ENCODE measurements at places on chromosomes 1 and 21. TPM values are rescaled to one million over a fixed set of nuclear protein-coding genes. Genes with fewer than 3 reads are reported as not detected.

DNA sequence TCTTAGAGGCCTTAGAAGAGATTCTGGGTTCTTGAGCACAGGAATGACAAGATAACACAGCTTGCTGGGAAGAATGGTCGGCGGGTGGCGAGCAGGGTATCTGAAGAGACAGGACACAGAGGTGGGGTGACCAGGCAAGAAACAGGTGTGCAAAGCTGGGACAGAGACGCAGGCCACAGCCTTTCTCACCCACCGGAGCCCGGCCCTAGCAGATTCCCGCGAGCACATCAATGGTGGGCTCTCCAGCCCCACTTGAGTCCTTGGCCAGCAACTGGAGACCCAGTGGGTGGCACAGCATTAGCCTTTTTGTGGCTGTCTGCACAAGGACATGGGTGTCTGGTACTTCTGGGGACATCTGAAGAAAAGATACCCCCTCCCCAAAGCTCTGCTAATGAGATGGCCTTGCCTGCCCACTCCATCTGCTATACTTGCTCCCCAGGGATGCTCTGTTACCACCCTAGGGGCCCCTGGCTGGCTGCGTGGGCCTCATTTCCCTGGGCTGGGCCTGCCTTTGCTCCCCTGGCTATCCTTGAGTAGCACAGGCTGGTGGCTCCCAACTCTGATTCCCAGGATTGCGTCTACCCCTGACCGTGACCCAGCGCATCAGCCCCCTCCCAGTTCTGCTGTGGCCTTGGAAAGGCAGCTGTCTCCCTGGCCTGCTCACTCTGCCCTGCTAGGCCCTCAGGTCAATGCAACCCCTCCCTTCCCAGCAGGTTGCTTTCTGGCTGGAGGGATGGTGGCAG lies 127.2 kb upstream of the ADAR start:
- no peaks in the 10 kb centered on the region for H3K27me3 ChIP-seq
- no peak overlapping the region for H3K4me3 ChIP-seq
- DNase-seq, result no peak
- H3K27ac ChIP-seq, result no peak overlapping the region

Gene TTC34
- 0.06 TPM for polyA plus RNA-seq

Gene PYCR2
- 89.0 TPM for polyA plus RNA-seq

GRCh38 chr21:16418226-16418625 lies 688.4 kb downstream of the USP25 start:
- no peak for DNase-seq
- no peaks in the 10 kb centered on the region for H3K36me3 ChIP-seq
- peaks cover 18% of the 10 kb centered on the region for H3K4me1 ChIP-seq
- H3K27me3 ChIP-seq, result no peaks in the 10 kb centered on the region
- peak overlapping the region; percentile 73 for H3K27ac ChIP-seq

GRCh38 chr21:33458861-33459260 lies 20.9 kb downstream of the TMEM50B start:
- no peak for DNase-seq
- H3K4me3 ChIP-seq, result no peak overlapping the region
- H3K27me3 ChIP-seq, result no peaks in the 10 kb centered on the region
- H3K27ac ChIP-seq, result no peak overlapping the region

Gene SPRR3
- 1.2 TPM for polyA plus RNA-seq

- no peaks in the 10 kb centered on the region for H3K27me3 ChIP-seq
- H3K4me3 ChIP-seq, result no peak overlapping the region
- H3K27ac ChIP-seq, result no peak overlapping the region
- no peak for DNase-seq
Observed at GRCh38 chr21:25560271-25560685, 47.0 kb downstream of the MRPL39 start.
